Gastroesophageal sphincter (tissue), 4 donors: ENCODE measurements at places on chromosomes 1 and 21.

DNA sequence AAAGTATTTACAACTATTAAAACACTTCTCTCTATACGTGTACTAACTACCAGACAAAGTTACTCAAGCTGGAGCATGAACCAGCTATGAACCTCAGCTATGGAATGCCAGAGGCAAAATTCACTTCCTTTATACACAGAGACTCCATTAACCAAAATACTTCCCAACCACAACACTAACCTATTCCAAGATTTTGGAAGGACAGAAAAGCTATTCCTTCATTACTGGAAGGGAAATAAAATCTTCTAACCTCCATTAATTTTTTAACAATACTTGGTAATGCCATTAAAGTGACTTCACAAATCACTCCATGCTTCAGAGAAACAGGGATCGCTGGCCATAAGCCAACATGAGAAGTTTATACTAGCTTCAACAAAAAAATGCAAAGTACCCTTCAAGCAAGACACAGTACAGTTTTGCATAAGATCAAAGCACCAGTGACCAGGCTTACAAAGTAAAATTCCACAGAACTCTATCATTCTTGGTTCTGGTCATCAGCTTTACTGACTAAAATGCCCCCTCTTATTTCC, 58.0 kb downstream of the PUM1 start:
- no peak for ATAC-seq

GRCh38 chr1:230283678-230284077, 142.5 kb downstream of the PGBD5 start:
- ATAC-seq, result no peak

- ATAC-seq, result no peak
These were observed 37.5 kb upstream of the AJAP1 start for GRCh38 chr1:4616831-4617465.

DNA sequence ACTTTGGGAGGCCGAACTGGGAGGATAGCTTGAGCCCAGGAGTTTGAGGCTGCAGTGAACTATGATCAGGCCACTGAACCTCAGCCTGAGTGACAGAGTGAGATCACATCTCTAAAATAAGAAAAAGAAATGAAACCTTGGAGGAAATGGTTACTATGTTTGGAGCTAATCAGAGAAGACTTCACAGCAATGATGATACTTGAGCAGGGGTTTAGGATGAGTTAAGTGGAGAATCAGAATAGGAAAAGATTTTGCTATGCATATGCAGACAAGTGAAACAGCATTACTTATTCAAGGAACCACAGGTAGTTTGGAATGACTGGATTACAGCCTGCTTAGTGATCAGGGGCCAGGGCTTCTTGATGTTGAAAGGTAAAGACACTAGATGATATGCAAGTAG, 1.3 kb upstream of the CD5L start:
- ATAC-seq, result no peak

DNA sequence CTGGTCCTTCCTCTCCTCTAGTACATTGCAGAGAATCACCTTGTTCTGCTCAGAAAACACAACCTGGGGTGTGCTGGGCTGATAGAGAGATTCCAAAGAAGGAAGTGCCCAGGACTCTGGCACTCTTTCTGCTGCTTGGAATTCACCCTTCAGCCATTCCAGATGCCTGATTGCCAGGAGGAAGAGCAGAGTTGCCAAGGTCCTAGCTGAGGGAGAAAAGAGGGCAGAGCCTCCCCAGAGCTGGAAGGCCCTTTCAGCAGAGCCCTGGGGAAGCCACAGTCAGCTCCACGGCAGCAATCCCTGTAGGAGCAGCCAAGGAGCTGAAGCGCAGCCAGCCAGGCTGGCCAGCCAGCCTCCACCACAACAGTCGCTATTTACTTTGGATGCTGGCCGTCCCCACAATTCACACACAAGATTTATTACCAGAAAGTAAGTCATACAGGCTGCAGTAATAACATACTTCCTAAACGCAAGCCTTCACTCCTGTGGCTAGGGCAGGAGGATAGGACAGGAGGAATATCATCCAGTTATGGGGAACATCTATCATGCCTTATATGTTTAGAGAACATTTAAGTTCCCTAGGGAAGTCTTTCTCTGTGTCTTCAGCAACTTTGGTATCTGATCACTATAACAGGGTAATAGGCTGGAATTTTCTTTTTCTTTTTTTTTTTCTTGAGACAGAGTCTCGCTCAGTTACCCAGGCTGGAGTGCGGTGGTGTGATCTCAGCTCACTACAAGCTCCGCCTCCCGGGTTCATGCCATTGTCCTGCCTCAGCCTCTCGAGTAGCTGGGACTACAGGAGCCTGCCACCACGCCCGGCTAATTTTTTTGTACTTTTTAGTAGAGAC, 36.6 kb upstream of the SLC44A3 start:
- peak; percentile 92 for ATAC-seq

- ATAC-seq, result no peak
These were observed 77.9 kb downstream of the DAB1 start for GRCh38 chr1:57345916-57346315.

- ATAC-seq, result no peak
These were observed 65.6 kb downstream of the UCHL5 start for GRCh38 chr1:192993426-192994085.

- ATAC-seq, result no peak
These were observed 108.9 kb upstream of the GUCA2B start for GRCh38 chr1:42044346-42044745.

GRCh38 chr1:160779626-160780397, 16.2 kb upstream of the LY9 start:
- ATAC-seq, result no peak

- no peak for ATAC-seq
These were observed 180.0 kb downstream of the KAZN start for GRCh38 chr1:14778541-14778897.

DNA sequence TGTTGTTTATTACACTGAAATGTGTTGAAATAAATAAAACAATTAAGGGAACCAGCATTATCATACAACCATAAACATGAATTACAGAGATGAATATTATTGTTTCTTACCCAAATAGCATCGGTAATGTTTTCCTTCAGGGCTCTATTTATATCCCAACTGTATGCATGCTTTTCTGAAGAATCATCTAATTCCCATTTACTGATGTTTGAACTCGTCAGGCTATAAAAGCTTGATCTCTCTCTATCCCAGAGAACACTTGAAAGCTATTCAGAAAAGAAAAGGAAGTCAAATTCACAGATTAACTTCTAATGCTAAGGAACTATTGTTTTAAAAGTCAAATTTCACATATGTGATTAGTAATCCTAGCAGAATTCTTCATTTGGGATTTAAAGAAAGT, 12.4 kb downstream of the NUP133 start:
- no peak for ATAC-seq

DNA sequence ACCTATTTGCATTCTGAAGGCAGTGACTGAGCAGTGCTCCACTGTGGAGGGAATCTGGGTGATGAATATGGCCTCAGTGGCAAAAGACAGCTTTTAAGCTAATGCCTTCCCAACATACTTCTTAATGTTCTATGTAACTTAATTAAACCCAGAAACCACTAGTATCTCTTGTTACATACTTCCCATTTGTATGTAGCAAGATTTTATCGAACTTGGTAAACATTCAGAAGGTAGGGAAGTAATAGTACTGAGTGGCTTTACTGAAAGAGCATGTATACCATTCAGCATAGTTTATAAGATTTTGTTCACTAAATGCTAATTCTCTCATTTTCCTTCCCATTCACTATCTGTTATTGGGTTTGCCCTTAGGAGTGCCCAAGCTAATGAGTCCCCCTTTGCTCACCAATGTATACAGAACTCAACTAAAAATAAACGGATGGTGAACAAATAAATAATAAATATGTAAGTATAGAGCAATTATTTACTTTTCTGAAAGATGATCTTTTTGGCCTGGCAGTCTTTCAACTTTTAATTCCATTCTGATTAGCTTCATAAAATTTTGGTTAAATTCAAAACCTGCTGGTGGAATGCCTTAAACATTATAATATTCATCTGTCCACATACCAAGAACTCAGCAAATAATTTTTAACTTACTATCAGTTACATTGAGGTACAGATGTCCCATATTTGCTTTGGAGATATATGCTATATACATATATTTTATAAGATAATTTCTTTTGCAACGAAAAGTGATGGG, 204.4 kb downstream of the APP start:
- no peak for ATAC-seq

DNA sequence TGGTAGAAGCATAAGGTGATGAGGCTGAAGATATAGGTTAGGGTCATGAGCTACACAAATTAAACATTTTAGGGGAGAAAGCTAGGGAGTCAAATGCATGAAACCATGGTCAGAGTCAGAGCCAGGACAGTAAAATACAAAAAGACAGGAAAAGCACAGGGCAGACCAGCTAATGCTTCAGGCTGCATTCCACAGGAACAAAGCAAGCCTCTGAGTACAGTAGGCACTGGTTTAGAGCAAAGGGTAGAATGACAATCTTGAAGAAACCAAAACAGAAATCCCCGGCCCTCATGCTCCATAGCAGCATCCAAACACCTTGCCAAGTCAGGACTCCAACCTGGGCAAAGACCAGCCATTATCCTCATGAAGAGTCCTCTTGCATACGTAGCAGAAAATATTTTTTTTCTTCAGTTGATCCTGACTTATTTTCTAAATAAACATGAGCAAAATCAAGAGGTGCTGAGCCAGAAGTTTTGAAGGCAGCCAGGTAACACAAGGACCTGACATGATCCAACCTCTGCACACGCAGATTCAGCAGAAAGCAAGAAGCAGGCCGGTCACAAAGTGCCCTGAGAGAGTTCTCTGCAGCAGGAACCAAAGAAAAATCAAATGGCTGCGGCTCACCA, 273.1 kb downstream of the TTLL7 start:
- ATAC-seq, result no peak

- ATAC-seq, result no peak
These were observed 42.3 kb upstream of the SYT14 start for GRCh38 chr1:209895709-209896108.

- no peak for ATAC-seq
These were observed 9.7 kb downstream of the S100A6 start for GRCh38 chr1:153526132-153526543.

- ATAC-seq, result no peak
These were observed 1.4 kb downstream of the USP25 start for GRCh38 chr21:15731243-15731613.

- ATAC-seq, result no peak
These were observed 66.1 kb downstream of the NID1 start for GRCh38 chr1:235998812-235999211.

- ATAC-seq, result no peak
These were observed 6.3 kb downstream of the LCA5L start for GRCh38 chr21:39439232-39439631.

DNA sequence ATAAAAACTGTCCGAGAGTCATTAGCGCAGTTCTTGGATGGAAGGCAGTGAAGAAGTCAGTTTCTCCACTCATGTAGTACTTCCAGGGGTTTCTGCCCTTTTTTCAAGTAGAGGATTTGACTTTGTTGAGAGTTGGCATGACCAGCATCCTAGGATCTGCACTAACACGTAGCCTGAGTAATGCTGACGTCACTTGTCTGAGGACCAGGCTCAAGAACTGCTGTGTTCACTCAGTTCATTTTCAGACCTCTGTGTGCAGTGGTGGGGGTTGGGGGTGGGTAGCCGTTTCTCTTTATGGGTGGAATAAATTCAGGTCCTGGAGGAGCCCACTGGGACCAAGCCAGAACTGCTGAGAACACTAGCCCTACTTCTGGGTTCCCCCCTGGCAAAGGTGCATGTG, 53.3 kb downstream of the MRPS6 start:
- no peak for ATAC-seq

GRCh38 chr1:52662645-52663313, 29.8 kb downstream of the SHISAL2A start:
- no peak for ATAC-seq

- no peak for ATAC-seq
These were observed 40.5 kb downstream of the CDC14A start for GRCh38 chr1:100392756-100393155.

DNA sequence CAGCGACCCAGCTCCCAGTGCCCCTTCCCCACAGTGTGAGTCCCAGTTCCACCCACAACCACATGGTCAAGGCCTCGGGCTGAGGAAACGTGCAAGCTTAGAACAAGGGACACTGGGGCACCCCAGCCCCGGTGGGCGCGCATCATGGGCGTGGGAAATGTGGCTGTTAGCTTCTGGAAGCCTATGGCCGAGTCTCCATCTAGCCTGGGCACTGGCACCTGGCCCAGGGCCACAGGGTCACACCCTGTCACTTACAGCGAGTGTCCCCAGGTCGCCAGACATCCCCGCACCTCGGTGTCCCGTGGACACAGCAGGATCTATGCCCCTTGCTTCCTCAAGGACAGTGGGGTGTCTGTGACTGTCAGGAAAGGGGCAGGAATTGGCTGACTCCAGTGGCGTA, 37.0 kb upstream of the COL6A1 start:
- no peak for ATAC-seq

DNA sequence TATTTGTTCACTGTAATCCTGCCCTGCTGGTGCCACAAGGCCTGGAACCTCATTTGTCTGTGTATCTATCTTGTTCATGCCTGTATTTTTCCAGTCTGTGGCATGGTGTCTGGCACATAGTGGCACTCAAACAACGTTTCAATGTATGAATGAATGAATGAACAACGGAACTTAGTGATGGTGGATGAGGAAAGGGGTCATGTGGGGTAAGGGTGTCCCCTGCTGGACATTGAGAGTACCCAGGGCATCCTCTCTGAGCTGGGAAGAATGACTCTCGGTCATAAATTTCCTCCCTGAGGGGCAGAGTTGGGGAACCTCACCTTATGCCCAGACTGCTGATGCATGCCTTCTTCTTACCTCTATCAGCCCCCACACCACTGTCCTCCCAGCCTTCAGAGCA, 18.9 kb upstream of the ZNF683 start:
- ATAC-seq, result no peak

GRCh38 chr1:215612391-215612790, 45.3 kb downstream of the KCTD3 start:
- ATAC-seq, result no peak

DNA sequence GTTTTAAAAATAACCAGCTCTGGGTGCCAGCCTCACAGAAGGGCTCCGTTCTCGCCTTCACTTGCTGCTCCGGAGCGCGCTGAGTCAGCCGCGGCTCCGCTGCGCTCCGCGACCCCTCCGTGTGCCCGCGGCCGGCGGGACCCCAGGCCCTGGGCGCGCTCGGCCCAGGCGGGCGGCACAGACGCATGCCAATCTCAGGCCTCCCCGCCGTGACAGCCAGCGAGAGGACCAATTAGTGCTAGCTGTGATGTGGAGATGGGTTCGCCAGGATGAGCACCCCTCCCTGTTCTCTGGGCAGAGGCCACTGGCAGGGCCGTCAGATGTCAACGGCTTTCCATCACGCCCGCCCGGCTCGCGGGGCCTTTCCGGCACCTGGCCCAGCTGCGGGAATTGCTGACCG, 293.8 kb downstream of the SPATA17 start:
- ATAC-seq, result no peak

- ATAC-seq, result no peak
These were observed 32.5 kb downstream of the VN1R5 start for GRCh38 chr1:247288341-247288740.

GRCh38 chr1:66413136-66413837, 120.7 kb upstream of the SGIP1 start:
- no peak for ATAC-seq

GRCh38 chr1:29960876-29961275, 724.6 kb downstream of the PTPRU start:
- no peak for ATAC-seq
